Karpas-422 (cell line): ENCODE measurements at places on chromosomes 5 and 9. TPM values are rescaled to one million over a fixed set of nuclear protein-coding genes. Genes with fewer than 3 reads are reported as not detected.
A peak's percentile ranks its signal among the peaks of the same experiment; 100 is the strongest.

Gene LCN10
- not detected in 2 replicates for total RNA-seq

Gene SUSD3
- total RNA-seq = 4.9 and 6.2 TPM in 2 replicates

Gene BTNL8
- not detected in 2 replicates for total RNA-seq

Gene LURAP1L
- total RNA-seq = not detected in 2 replicates

Gene GRM6
- total RNA-seq = not detected in 2 replicates

Gene SPATA31E1
- not detected in 2 replicates for total RNA-seq

GRCh38 chr5:96636046-96636445 is 26.1 kb upstream of the CAST start:
- DNase-seq = no peak

- DNase-seq = no peak
Observed at GRCh38 chr9:132597073-132597775, 14.8 kb downstream of the BARHL1 start.

DNA sequence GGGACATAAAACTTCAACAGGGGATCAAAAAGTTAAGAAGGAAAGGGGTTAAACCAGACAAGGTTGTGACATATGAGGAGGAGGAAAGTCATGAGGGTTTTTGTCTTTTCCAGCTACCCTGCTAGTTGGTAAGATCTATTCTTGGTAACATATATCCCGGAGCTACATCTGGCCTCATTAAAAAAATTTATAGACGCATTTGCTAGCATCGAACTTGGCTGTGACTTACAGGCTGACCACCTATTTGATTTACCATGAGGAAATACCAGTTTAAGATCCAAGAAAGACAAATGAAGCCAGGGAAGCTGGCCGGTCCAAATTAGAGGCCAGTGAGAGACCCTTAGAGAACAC is 87.6 kb upstream of the NIPAL4 start:
- no peak for DNase-seq

- no peak for DNase-seq
Observed at GRCh38 chr5:111847052-111847925, 90.3 kb upstream of the NREP start.

DNA sequence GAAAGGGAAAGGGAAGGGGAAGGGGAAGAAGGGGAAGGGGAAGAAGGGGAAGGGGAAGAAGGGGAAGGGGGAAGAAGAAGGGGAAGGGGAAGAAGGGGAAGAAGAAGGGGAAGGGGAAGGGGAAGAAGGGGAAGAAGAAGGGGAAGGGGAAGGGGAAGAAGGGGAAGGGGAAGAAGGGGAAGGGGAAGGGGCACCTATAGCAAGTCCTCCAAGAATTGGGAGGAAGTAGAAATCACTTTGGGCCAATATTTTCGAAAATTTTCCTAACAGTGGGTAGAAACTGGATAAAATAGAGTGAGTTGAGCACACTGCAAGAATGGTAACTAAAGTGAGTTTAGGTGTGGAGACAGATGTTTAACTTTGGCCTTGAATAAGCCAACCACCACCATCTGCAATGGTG is 915.3 kb downstream of the DNAH5 start:
- DNase-seq = no peak

DNA sequence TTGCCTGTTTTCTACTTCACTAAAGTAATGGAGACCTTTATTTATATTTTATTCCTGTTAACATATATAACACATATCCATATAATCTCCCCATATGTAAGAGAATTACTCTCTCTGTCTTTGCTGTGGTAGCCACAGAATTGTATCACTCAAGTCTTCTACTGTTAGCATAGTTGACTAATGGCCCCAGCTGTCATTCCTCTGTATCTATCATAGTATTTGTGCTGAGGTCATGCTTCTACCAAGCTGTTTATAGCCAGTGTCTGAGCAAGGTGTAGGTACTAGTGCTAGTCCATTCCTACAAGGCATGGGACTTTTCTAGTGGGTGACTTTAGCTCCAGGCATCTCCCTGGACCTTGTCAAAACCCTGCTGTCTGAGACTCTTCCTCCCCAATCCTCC is 244.1 kb downstream of the KIAA0825 start:
- no peak for DNase-seq

DNA sequence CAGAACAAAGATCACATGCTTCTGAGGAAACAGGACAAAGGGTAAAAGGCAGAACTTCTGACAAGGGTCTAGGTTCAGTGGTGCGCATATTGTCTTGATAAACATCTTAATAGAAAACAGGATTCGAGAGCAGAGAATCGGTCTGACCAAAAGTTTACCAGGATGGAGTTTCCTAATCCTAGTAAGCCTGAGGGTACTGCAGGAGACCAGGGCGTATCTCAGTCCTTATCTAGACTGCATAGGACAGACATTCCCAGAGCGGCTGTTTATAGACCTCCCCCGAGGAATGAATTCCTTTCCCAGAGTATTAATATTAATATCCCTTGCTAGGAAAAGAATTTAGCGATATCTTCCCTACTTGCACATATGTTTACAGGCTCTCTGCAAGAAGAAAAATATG is 32.4 kb upstream of the TNFSF8 start:
- DNase-seq = no peak

GRCh38 chr9:128969491-128969890 is 22.0 kb downstream of the NUP188 start:
- no peak for DNase-seq

DNA sequence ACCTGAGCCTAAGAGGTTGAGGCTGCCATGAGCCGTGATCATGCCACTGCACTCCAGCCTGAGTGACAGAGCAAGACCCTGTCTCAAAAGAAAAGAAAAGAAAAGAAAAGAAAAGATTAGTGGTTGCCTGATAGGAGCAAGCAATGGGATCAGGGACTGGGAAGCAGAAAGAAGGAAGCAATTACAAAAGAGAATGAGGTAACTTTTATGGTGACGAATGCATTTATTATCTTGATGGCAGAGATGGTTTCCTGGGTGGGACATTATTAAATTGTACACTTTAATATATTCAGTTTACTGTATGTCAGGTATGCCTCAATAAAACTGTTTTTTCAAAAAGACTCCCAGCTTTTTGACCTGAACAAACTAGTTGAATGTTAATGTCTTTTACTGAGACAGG is 7.5 kb upstream of the PFDN1 start:
- no peak for DNase-seq

DNA sequence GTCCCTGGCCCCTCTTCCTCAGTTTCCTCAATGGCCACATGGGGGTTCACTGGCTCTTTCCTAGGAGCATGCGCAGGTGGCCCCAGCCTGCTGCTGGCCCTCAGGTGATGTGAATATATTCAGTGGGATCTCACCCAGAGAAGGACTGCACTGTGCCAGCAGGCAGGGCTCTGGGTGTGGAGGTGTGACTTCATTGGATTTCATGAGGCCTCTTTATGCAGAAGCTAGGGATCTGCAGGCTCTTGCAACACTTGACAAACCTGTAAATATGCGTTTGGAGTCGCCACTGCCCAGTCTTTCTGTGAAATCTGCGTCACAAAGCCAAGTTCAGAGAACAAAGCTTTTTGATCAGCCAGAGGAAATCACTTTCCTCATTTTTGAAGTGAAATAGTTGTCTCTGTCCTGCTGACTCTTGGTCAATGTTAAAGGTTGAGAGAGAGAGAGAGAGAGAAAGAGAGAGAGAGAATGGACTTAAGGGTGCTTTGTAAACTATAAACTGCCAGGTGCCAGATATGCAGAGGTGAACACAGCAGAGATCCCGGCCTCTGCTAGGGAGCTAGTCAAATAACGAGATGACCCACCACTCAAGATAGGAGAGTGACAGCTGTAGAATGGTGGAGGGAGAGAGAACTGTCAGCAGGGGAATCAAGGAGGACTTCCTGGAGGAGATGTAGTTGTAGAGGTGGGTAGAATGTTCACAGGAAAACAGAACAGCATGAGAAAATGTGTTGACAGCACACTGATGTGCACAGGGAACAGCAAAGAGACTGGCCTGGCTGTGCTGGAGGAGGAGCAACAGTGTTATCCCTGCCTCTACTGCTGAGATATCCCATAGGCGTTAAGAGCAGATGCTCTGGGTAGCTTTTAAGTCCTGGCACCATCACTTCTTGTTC is 167.0 kb upstream of the ZNF618 start:
- no peak for DNase-seq

DNA sequence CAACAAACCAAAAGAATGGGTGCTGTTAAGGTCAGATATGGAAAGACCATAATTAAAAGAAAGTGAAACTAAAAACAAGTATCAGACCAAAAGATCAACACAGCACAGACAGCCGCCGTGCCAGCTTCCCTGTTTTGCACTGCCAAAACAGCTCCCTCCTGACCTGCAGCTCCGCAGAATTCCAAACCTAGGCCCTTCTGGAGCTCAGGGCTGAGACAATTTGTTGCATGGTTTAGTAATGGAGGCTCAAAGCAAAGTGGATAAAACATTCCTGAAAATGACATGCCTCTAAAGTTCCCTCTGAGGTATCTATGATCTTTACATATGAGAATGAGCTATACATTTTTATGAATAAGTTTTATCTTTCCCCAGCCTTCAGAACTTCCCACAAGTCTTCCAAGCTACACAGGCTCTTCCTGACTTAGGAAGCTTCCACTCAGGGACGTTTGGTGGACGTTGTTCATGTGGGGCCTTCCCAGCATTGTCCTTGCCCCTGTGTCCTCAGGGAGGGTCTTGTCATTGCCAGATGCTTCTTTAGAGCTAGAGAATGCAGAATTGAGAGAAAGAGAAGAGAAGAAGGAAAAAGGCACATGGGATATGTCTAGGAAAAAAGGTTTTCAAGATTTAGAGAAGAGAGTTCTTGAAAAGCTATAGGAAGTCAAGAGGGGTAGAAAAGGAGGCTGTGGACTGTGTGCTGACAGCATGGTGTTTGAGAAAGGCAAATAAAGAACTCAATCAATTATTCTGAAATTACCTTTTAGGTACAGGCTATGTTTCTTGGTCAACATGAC is 28.4 kb upstream of the SSBP2 start:
- peak; percentile 63 for DNase-seq
